ENCODE measurements at places on chromosomes 12 and 14.

DNA sequence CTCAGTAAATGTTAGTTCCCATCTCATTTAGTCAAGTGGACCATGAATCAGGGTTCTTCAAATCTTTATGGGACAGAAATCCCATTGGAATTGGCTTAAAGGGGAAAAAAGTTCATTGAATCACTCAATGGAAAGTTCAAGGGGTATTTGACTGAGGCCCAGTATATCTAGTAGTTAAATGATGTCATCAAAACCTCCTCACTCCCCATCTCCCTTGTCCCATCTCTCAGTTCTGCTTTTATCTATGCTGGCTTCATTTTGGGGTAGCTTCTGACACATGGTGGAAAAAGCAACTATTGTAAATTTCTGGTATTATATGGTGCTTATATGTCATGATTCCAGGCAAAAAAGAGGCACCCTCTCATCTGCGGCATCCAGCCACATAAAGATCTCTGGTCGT lies 51.9 kb downstream of the DAAM1 start:
- DNase-seq: no peak

GRCh38 chr12:132505852-132506219 lies 15.9 kb downstream of the FBRSL1 start:
- no peak for DNase-seq

- no peak for DNase-seq
These were observed 26.1 kb upstream of the CPNE8 start for GRCh38 chr12:38931461-38931860.

- no peak for DNase-seq
These were observed 4.4 kb downstream of the REM2 start for GRCh38 chr14:22887260-22887989.

DNA sequence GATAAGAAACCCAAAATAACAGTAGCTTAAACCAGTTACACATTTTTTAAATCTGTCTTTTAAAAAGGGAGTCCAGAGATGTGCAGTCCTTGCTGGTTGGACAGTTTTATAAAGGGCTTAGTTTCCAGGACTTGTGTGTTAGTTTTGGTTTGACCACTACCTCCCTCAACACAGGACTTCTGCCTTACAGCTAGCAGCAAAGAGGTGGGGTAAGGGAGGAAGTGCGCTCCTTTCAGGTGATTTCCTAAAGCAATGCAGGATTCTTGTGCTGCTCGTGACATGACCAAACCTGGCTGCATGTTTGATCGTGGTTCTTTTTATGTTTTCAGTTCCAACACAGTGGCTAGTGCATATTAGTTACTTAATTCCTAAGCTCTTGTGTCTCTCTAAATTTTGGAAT lies 266.2 kb downstream of the TMTC2 start:
- no peak for DNase-seq

DNA sequence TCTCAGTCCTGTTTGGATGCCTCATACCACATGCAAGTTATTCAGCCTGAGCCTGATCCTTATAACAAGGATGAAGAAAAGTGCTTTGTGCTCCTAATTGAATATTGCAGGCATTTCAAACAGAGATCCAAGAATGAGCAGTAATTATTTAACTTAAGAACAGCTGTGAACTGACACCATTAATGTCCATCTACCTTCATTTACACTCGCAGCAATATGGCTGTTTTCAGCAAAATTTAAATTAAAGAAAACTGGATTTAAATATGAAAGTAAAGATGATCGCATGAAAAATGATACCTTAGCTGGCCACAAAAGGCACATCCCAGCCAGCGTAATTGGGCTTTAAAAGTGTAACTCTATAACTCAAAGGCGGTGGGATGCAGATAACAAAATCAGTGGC lies 466.3 kb downstream of the GALC start:
- DNase-seq: no peak

DNA sequence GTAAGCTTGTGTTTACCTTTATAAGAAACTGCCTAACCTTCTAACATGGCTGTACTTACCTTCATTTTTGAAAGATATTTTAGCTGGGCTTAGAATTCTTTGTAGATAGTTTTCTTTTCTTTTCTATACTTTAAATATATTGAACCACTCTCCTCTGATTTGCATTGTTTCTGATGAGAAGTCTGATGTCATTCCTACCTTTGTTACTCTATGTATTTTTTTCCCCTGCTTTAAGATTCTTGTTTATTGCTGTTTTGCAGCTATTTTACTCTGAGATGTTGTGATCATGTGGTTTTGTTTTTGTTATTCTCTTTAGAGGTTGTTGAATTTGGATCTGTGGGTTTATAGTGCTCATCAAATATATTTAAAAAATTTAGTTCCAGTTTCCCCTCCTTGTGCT lies 31.8 kb downstream of the CNOT2 start:
- DNase-seq: no peak

DNA sequence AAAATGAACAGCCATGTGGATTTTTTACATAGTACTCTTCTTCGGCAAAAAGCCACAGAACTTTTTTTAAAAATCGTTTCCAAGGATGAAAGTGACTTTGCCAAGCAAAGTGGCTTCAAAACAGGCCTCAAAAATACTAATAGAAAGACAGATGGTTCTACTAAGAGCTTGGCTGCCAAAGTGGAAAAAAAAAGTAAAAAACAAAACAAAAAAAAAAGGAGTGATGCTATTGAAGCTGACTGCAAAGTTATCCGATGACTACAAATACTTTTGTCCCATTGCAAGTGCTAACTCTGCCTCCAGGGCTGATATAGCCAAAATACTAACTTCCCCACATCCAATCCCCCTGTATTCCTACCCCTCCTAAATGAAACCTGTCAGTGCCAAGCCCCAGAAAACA lies 277.6 kb downstream of the SOX5 start:
- DNase-seq: no peak

- no peak for DNase-seq
These were observed 35.7 kb upstream of the HIF1A start for GRCh38 chr14:61659582-61659981.

GRCh38 chr12:51482929-51483697 lies 58.5 kb downstream of the SLC4A8 start:
- DNase-seq: no peak

DNA sequence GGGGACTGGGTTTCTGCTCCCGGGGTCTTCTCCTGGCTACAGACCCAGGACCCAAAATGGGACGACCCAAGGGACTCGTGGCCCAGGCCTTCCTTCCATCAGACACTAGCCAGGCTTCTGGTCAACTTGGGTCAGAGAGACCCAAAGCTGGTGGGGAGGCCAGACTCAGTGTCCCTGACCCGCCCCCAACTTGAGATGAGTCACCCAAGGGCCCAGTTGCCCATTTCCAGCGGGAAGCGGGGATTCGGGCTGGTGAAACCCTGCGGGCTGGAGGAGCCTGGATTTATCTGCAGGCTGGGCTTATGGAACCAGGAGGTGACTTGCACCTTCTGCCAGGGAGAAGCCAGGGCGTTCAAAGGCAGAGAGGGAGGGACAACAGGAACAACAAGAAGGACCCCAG lies 81.5 kb downstream of the RFLNA start:
- DNase-seq: no peak

DNA sequence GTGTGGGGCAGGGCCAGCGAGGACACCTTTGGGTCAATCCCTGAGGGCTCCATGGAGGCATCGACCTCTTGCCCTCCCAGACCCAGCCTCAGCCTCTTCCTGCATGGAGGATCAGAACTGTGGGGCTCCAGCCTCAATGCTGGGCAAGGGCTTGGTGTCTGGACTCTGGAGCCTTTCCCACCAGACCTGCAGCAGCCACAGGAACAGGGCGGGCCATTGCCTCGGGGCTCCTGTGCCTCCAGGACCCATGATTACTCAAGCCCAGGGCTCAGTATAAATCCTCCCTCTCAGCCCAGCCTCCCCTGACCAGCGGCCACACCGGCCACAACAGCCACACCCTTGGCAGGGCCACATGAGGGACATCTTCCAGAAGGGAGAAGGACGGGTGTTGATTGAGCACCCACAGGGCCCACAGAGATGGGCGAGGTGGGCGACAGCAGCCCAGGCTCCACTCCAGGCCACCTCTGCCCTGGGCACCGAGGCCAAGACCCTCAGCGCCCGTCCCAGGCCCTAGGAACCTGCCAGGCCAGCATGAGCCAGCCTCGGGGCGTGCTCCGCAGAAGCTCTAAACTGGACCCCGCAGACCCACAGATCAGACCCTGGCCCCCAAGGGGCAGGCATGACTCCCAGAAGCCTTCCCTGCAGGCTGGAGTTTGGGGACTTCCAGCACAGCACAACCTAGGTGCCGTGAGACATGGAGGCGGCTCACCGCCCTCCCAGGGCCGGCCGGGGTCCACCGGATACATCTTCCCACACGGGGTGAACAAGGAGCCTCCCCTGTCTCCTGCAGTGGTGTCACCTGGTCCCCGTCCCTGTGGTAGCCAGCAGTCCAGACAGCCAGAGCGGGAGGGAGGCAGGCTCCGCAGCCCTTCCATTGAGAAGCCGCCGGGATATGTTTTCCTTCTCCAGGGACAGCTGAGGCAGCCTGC lies 25.1 kb downstream of the NCOR2 start:
- DNase-seq: no peak

DNA sequence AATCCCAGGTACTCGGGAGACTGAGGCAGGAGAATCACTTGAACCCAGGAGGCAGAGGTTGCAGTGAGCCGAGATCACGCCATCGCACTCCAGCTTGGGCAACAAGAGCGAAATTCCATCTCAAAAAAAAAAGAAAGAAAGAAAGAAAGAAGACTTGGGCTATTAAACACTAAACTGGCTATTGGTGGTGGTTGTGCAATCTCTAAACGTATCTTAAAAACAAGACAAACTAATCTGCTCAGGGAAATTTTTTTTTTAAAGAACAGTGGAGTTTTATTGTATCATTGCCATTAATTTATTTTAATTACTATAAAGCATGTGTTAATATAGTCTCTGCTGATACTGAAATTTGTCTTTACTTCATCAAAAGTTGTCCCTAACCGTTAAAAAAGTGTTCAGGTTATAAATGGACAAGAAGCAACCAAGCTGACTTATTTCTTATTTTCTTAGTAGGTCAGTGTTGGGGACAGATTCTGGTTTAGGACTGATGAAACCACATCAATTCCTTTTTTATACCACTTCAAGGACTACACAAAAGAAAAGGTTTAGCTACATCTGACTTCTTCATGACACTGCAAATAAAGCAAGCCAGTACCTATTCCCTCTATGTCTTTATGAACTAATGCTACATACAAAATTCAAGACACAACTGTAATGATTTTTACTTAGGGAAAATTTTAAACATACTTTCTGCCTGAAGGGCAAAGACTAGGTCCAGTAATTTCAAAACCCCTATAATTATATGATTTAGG lies 68.7 kb upstream of the KRAS start:
- DNase-seq: no peak

GRCh38 chr14:101195309-101195901 lies 291.9 kb upstream of the RTL1 start:
- no peak for DNase-seq

- no peak for DNase-seq
These were observed 16.4 kb upstream of the RNASE4 start for GRCh38 chr14:20667957-20668356.

GRCh38 chr14:73249564-73250316 lies 12.4 kb downstream of the PAPLN start:
- DNase-seq: no peak

DNA sequence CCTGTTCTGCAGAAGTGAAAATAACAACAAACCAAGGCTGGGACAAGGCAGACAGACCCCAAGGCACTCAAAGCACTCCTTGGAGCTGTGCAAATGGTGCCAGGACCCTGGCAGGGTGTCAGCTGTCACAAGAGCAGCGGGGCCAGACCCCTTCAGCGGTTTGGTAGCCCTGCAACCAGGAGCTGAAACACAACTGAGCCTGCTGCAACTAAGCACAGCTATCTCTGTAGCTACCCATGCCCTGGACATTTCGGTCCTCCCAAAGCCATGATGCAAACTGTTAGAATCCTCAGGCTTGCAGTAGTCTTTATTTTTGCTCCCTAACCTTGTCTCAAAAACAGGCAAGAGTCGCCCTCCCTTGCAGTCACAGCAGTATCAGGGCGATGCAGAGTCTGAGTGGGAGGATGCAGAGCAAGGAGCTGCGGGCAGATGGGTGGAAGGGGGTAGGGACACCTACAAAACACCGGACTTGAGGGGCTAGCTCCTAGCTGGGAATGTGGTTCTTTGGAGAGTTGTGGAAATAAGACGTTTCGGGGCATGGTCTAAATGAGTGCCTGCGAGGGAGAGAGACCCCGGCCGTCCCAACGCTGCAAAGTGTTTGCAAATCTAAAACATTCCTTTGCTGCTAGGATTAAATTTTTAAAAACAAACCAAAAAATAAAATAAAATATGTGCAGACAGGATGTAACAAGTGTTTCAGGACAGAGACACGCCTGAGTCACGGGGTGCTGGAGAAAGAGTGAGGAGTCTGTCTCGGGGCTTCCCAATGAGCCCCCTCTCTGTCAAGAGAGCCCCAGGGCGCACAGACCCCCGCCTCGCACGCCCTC lies 1.0 kb downstream of the NUAK1 start:
- DNase-seq: no peak

- DNase-seq: no peak
These were observed 70.3 kb upstream of the PYGL start for GRCh38 chr14:51014625-51015024.

DNA sequence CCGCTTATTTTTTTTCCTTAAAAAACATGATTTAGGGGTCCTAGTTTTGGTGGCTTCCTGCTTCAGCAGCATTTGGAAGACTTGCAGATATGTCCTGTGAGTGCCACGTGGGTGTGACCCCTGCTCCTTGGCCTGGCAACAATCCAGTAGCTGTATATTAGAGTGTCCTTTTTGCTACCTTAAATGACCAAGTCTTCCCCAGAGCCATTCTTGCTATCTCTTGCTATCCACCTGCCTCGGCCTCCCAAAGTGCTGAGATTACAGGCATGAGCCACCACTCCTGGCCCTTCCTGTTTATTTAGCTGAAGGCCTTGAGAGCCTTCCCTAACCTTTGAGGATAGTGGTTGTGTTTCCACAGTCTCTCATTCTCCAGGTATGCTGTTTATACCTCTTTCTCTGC lies 17.0 kb downstream of the TPCN1 start:
- no peak for DNase-seq

GRCh38 chr14:52936437-52936836 lies 14.4 kb downstream of the FERMT2 start:
- no peak for DNase-seq

GRCh38 chr12:1747609-1748008 lies 56.7 kb downstream of the ADIPOR2 start:
- no peak for DNase-seq

GRCh38 chr12:88113871-88114270 lies 28.0 kb downstream of the CEP290 start:
- DNase-seq: no peak

DNA sequence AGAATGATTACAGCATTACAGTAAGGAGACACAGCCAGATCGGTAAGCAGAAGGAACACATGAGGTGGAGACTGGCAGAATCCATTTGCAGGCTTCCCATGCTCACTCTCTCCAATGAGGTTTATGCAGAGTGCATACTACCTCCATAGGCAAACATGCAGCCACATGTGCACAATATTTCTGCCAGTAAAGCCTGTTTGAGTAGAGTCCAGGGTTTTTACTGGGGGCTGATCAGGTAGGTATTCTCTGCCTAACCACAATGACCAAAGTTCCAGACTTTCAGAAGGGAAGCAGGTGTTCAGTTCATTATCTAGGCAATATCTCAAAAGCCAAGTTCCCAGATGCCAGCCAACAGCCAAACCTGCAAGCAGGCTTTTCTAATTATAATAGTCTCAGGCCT lies 31.1 kb downstream of the INTS13 start:
- no peak for DNase-seq

GRCh38 chr12:115303723-115304309 lies 619.8 kb upstream of the TBX3 start:
- DNase-seq: no peak

Measured in stimulated activated CD8-positive, alpha-beta memory T cell treated with anti-CD3 and anti-CD28 coated beads, Interleukin-15, amount 100 ng/mL, for 1 hour (primary cell).